ENCODE measurements at places on chromosomes 3 and 15.

DNA sequence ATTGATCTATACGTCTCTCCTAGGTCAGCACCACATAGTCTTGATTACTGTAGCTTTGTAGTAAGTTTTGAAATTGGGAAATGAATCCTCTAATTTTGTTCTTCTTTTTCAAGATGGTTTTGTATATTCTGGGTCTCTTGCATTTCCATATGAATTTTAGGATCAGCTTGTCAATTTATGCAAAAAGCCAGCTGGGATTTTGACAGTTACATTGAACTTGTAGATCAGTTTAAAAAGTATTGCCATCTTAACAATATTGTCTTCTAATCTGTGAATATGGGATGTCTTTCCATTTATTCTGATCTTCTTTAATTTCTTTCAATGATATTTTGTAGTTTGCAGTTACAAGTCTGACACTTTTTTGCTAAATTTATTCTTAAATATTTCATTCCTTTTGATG lies 5.6 kb upstream of the PRR23E start:
- DNase-seq = no peak

- DNase-seq = no peak
These were observed 378.4 kb upstream of the AGTR1 start for GRCh38 chr3:148319161-148319915.

- DNase-seq = no peak
These were observed 610.8 kb downstream of the NTRK3 start for GRCh38 chr15:87645723-87646122.

GRCh38 chr15:68818066-68818768 lies 2.5 kb downstream of the ANP32A start:
- peak; percentile 11 for DNase-seq

- DNase-seq = no peak
These were observed 49.1 kb downstream of the CCNL1 start for GRCh38 chr3:157110761-157111278.

DNA sequence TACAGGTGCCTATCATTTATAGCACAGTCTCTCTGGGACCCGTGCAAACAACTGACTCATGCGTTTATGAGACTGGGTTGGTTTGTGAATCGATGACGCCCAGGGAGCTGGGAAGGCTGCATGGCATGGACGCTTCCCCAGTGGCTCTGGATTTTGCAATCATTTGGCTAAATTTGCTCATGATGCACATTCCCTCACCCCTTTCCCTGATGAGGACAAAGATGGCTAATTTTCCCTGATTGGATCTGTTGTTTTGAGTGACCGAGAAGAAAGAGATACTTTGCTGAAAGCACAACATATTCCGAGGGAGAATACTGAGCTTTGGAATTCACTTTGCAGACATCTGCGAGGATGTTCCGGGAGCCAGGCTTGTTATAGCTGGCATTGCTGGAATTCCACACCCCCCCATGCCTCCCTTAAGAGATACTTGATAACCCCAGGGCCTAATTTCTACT lies 51.1 kb downstream of the CGNL1 start:
- DNase-seq = no peak

DNA sequence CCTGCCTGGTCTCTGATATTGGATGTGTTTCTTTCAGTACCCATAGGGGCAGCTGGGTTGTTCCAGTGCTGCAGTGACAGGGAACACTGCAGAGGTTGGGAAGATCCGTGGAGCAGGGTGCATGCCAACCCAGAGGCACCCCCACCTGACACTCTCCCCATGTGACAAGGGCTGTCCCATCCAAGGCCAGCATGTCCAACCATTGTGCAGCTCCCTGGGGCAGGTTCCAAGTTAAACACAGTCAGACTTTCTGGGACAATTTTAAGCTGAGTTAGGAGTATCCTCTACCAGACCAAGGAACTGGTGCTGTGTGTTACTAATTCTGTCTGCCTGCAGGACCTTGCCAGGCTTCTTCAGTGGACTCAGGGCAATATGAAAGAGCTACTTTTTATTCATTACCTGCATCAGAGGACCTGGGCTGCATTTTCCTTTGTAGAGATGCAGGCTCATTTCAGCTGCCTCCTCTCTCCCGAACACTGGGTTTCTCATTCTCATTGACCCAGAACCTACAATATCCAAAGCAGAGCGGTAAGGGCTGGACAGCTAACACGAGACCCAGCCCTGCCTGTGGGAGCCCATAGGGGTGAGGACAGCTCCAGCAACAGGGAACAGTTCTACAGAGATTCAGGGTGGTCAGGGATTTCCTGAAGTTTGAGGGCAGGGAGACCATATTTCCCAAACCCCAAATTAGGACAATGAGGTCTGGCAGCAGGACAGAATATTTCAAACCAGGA lies 72.7 kb downstream of the SPSB4 start:
- no peak for DNase-seq

GRCh38 chr3:184466413-184466960 lies 86.6 kb downstream of the CHRD start:
- DNase-seq = no peak

DNA sequence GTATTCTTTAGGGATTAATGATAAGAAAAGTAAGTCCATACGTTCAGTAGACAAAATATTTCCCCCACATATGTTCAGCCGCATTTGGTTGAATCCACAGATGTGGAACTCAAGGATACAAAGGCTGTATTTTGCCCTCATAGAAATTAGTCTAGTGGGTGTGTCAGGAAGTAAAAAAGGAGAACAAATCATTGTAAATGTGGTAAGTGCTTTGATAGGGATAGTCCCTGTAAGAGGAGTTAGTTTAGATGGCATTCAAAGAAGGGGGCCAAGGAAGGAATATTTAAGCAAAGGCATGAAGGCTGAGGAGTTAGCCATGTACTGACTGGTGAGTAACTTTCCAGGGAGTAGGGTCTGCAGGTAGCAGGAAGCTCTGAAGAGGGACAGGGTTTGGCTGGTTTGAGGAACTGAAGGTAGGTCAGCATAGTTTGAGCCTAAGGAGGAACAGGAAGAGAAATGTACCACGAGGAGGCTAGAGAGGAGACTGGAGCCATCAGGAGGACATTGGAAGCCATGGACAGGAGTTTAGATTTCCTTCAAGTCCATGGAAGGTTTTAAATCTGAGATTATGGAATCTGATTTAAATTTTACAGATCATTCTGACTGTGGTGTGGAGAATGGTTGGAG lies 98.8 kb downstream of the MME start:
- no peak for DNase-seq

DNA sequence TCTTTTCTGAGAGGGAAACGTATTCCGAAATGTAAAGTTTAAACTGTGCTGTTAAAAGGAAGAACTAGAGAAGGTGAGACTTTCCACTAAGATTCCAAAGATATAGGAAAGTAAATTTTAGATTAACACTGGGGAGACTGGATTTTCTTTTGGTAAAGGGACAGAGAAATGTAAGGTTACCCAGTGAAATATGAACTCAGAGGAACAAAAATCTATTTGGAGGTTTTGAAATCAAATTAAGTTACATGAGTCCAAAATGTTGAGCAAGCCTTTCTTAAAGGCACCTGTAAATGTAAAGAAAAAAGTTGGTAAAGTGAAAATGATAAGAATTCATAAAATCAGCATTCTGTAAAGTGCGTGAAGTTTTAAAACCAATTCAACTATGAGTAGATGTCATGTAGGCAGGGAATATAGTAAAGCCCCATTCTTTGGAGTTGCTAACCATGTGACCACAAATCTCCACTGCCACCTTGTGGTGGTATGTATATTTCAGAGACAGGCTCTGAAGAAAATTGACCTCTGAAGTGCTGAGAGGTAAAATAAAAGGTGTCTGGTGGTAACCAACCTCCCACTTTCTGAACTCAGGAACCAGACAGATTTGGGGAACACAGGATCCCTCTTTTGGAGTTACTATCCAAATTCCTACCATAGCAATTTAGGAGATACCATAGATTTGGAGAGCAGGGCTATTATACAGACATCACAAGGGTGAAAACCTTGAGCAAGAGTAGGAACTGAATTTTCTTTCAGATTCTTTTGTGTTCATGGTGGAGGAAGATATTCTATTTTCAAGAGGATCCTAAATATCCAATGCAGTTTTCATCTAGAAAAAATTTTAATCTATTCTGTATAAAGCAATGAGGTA lies 215.3 kb downstream of the ROBO2 start:
- DNase-seq = no peak

GRCh38 chr3:59818033-59818918 lies 768.5 kb upstream of the CFAP20DC start:
- DNase-seq = no peak

- no peak for DNase-seq
These were observed 101.5 kb upstream of the SATB1 start for GRCh38 chr3:18526667-18527066.

DNA sequence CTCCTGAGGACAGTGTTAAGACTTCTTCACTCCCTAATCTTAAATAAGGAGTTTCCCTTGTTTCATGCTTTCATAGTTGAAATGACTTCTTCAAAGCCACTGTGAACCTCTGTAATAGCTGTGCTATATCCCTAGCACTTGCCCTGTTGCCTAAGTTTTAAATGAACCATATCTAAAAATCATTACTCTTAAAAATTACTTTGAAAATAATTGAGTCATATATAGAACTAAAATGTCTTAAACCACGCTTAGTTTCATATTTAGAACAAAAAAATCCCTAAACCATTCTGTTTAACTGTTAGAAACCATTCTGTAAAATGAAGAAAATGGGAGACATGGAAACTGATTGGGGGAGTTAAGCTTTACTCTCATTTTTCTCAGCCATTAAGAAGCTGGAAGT lies 29.8 kb downstream of the DNAJC19 start:
- no peak for DNase-seq

DNA sequence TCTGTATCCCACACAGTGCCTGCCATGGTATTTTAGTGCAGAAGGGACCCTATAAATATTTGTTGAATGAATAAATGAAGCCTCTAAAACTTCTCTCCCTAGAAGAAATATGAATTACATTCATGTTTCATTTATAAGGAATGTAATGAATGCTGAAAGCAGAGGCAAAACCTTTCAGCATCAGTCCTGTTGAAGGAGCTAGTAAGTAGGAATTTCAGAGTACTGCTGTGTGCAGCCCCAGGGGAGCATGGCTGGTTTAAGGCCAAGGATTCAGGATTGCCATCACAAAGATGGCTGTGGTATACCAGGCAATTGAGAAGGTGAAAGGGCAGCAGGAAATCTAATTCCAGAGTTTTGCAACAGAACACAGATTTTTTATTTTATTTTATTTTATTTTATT lies 1131.4 kb downstream of the IGSF11 start:
- no peak for DNase-seq

GRCh38 chr3:37864904-37865303 lies 3.2 kb downstream of the CTDSPL start:
- DNase-seq = no peak

- DNase-seq = no peak
These were observed 634.8 kb upstream of the BCHE start for GRCh38 chr3:166472015-166472414.

- DNase-seq = no peak
These were observed at the start of gene FBXL22 for GRCh38 chr15:63597038-63597790. TSS of gene FBXL22 (plus strand) at chr15:63597387. CDS start at chr15:63597393, 6 bp downstream.

- no peak for DNase-seq
These were observed 10.8 kb downstream of the GATA2 start for GRCh38 chr3:128482175-128482574.

- DNase-seq = no peak
These were observed 999.0 kb downstream of the TUSC7 start for GRCh38 chr3:117708601-117709000.

DNA sequence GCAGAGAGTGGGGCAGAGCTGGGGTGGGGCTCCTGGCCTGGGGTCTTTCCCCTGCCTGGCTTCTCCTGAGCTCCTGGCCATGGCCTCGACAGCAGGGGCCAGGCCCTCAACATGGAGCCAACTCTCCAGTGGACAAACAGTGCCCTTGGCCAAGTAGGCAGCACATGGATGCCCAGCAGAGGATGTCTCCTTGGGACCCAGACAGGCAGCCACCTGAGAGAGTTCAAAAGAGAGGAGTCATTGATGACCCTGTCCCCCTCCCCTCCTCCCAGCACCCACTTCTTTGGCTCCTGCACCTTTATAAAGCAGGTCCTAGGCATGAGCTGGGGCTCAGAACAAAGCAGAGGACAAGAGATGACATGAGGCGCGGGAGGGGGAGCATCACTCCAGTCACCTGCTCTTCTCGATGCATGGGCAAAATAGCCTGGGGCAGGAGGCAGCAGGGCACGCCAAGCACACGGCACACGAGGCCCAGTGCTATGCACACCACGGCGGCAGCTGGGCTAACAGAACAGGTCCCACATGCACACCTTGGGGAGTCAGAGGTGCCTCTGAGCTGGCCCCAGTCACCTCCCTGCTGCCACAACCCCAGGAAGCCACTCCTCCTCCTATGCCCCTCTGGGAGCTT lies 27.4 kb downstream of the SHISA5 start:
- no peak for DNase-seq

DNA sequence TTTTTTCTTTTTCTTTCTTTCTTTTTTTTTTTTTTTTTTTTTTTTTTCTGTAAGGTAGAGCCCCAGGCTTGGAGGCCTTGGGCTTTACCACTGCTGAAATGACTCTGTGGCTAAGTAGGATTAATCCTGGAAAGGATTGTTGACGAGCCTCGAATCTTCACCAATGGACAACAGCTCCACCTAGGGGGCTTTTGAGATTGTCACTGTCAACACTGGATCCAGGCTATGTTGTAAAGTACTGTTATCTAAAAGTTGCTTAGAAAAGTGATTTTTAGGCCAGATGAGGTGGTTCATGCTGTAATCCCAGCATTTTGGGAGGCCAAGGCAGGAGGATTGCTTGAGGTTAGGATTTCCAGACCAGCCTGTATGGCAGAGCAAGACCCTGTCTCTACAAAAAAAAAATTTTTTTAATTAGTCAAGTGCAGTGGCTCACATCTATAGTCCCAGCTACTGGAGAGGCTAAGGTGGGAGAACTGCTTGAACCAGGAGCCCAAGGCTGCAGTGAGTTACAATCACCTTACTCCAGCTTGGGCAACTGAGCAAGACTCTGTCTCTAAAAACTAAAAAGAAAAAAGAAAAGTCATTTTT lies 41.6 kb downstream of the KLHL18 start:
- DNase-seq = no peak

- no peak for DNase-seq
These were observed 18.3 kb upstream of the SYN2 start for GRCh38 chr3:11985866-11986265.

GRCh38 chr15:61720197-61720704 lies 340.0 kb downstream of the VPS13C start:
- no peak for DNase-seq

DNA sequence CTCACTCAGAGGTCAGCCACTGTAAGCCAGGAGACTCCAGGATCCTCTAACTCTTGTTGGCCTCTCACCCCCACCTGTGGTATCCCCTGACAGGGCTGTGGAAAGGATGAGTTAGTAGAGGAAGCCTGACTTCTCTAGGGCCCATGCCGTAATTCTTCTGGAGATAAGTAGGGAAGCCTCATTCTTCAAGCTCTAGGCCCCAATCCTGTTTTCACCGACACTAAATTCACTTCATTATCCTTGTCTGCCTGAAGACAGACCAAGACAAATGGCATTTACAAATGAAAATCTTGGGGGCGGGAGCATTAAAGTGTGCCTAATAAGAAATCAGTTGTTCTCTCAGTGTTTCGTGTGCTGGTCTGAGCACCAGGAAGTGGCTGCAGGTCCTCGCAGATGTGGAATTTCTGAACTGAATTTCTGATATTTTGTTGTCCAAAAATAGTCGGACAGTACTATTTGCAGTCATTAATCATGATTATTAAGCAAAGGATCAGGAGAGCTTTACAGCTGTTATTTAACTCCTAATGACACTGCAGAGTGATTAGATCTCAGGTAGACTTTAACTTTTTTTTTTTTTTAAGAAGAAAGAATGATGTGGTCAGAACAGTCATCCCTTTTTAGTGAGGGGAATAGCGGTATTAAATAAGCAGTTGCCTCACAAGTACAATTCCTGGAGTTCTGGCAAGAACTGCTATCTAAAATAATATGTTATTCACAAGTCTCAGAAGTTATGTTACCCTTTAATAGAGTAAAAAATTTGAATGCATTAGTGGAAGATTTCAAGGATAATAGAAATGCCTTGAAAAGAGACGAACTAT lies 58.4 kb downstream of the RBMS3 start:
- no peak for DNase-seq

Data from stimulated activated CD4-positive, alpha-beta T cell treated with anti-CD3 and anti-CD28 coated beads, Interleukin-1b, Interleukin-23, amount 100 ng/mL, for 1 hour (primary cell).